ENCODE measurements at places on chromosomes 12 and 14. TPM values are rescaled to one million over a fixed set of nuclear protein-coding genes. Genes with fewer than 3 reads are reported as not detected.
A peak's percentile ranks its signal among the peaks of the same experiment; 100 is the strongest.

The KRT78 gene
- total RNA-seq = 0.13 TPM

- DNase-seq = peak; percentile 1
Observed at GRCh38 chr12:42482041-42482747, 107.4 kb downstream of the PRICKLE1 start.

GRCh38 chr12:51028126-51028812 lies 2.1 kb upstream of the SLC11A2 start:
- peak; percentile 57 for DNase-seq

- no peak for DNase-seq
Observed at GRCh38 chr12:94240171-94240570, 91.8 kb downstream of the PLXNC1 start.

Data from HT1080 (cell line).